ENCODE measurements at places on chromosomes 6 and 20. TPM values are rescaled to one million over a fixed set of nuclear protein-coding genes. Genes with fewer than 3 reads are reported as not detected.

DNA sequence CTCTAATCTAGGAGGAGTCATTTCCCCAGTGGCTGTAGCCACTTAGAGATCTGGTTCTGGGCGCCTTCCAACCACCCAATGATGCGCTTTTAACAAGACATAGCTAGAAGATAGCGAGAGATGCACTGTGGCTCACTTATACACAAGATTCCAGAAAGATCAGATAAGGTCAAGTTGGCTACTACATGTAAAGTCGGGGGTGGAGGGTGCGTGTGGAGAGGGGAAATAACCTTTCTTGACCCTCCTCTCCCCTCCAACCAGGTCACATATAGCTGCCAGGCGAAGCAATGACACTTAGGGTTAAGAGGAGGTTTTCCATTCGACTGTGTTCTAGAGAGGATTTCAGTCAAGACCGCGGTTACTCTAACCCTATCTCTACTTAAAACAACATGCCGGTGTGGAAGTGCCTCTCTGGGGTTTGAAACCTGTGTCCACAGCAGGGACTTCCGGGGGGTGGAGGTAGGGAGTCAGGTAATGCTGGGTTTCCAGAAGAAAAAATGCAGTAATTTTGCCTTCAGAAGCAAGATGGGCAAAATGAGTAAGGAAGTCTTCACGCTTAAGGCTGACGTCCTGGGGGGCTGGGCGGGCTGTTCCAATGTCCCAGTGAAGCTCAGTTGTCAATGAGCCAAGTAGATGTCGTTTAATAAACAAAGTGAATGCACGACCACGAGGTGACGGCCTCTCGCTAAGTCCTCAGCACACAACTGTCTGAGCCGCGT lies 1.8 kb upstream of the SIM1 start:
- no peaks in the 10 kb centered on the region for H3K36me3 ChIP-seq
- H3K27ac ChIP-seq: no peak overlapping the region
- H3K4me1 ChIP-seq: no peaks in the 10 kb centered on the region
- H3K27me3 ChIP-seq: peaks cover 68% of the 10 kb centered on the region
- H3K4me3 ChIP-seq: no peak overlapping the region

The TRIM15 gene
- 80.3 TPM for total RNA-seq

DNA sequence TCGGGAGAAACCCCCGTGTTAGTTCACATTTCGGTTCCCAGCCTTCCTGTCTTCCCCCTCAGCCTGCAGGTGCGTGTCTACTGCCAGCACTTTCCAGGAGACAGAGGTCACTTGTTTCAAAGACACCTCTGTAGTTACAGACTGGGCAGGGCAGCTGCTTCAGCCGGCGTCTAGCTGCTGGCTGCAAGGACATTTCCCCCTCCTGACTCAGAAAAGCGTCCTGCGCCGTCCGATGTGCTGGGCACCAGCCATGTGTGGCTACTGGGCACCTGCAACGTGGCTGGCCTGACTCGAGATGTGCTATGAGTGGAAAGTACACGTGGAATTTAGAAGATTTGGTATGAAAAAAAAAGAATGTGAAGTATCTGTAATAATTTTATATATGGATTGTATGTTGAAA lies 37.6 kb downstream of the RRBP1 start:
- H3K4me1 ChIP-seq: peaks cover 63% of the 10 kb centered on the region
- H3K27me3 ChIP-seq: no peaks in the 10 kb centered on the region
- H3K27ac ChIP-seq: no peak overlapping the region

The RIMS4 gene
- 0.13 TPM for total RNA-seq

DNA sequence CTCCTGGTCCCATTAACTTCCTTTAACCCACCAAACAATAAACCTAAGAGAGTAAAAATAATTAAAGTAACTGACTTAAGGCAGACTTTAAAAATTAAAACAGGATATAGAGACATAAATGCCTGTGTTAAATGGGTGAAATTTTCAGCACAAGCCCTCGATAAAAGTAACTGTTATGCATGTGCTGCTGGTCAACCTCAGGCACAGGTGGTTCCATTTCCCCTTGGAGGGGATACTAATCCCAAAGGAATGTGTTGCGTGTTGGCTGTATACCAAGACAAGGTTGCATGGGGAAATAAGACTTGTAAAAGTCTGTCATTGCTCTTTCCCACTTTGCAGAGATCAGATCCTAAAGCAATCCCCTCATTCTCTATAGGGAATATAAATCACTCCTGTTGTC lies 25.8 kb downstream of the HLA-A start:
- no peaks in the 10 kb centered on the region for H3K36me3 ChIP-seq
- no peak for DNase-seq
- H3K27ac ChIP-seq: no peak overlapping the region
- H3K27me3 ChIP-seq: no peaks in the 10 kb centered on the region
- H3K4me1 ChIP-seq: peaks cover 4% of the 10 kb centered on the region

DNA sequence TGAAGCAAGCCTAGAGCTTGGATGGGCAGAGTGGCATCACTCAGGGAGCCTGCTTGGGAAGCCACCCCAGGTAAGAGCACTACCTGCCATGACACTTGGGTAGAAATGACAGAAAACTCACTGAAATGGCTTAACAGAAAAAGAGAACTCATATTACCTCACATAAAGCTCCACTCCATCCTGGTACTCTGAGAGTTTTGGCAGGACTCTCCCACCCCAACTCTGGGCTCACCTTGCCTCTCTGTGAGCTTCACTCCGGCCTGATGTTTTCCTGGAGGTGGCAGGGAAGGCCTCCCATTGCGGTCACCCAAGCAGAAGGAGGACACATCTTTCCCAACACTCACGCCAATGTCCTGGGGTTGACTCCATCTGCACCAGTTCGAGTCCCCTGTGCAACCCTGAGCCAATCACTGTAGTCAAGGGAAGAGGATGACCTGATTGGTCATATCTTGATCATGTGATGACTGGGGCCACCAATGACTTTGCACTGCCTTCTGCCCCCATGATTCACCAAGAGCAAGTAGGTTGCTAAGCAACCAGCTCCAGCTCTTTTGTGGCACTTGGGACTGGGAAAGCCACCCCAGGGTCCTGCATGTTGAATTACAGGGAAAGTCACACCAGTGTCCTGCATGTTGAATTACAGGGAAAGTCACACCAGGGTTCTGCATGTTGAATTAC lies 446.1 kb upstream of the SULF2 start:
- DNase-seq: no peak
- no peaks in the 10 kb centered on the region for H3K4me1 ChIP-seq
- H3K27ac ChIP-seq: no peak overlapping the region
- H3K4me3 ChIP-seq: no peak overlapping the region

GRCh38 chr6:98467902-98468301 lies 366.5 kb upstream of the POU3F2 start:
- H3K4me3 ChIP-seq: no peak overlapping the region
- H3K27me3 ChIP-seq: no peaks in the 10 kb centered on the region
- no peak for DNase-seq
- no peak overlapping the region for H3K27ac ChIP-seq
- H3K4me1 ChIP-seq: no peaks in the 10 kb centered on the region

DNA sequence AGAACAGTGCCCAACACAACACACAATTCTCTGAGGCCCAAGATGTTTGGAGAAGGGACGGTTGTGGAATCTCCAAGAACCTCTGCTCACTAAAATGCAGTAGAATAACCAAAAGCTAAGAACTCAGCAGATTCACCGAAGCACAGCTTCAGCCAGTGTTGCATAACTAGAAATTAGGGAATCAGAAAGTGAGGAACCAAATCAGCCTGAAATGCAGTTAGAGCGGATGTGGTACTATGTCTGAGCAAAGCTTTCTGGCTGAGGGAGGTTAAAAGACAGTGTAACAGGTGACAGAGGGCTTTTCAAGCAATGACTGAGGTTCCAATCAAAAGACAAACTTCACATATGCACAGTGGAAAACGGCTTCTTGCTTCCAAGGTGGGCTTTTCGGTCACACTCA lies 197.9 kb upstream of the KCNK16 start:
- no peak for DNase-seq
- H3K27me3 ChIP-seq: no peaks in the 10 kb centered on the region
- H3K27ac ChIP-seq: no peak overlapping the region
- no peaks in the 10 kb centered on the region for H3K4me1 ChIP-seq
- no peak overlapping the region for H3K4me3 ChIP-seq
